ENCODE measurements at places on chromosomes 5 and 9.

- no peak for DNase-seq
Measured at GRCh38 chr9:134812343-134812673, 68.3 kb upstream of the FCN2 start.

- DNase-seq: no peak
Measured at GRCh38 chr9:123821619-123822018, 108.3 kb downstream of the DENND1A start.

DNA sequence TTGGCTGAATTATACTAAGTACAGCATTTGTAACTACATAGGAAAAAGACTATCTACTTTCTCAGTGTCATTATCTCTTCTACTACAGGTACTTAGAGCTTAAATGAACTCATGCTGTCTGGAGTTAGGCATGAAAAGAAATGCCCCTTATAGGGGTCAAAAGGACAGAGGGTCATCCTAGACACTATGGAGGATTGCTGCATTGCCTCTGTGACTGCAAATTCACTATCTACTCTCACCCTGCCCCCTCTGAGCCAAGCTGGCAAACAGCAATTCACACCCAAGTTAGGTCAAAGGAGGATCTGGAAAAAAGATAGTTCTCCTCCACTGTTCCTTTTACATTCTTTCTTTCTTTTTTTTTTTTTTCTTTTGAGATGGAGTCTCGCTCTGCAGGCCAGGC is 36.7 kb downstream of the ANKRD31 start:
- DNase-seq: no peak

GRCh38 chr9:104090578-104090977 is 3.5 kb upstream of the SMC2 start:
- DNase-seq: no peak

- no peak for DNase-seq
Measured at GRCh38 chr5:92514896-92515295, 1066.1 kb downstream of the NR2F1-AS1 start.

- DNase-seq: no peak
Measured at GRCh38 chr5:127505905-127506304, 11.5 kb upstream of the PRRC1 start.

GRCh38 chr5:143290125-143290524 is 113.4 kb downstream of the NR3C1 start:
- DNase-seq: no peak

GRCh38 chr9:94245651-94246050 is 13.4 kb upstream of the ZNF169 start:
- DNase-seq: no peak

DNA sequence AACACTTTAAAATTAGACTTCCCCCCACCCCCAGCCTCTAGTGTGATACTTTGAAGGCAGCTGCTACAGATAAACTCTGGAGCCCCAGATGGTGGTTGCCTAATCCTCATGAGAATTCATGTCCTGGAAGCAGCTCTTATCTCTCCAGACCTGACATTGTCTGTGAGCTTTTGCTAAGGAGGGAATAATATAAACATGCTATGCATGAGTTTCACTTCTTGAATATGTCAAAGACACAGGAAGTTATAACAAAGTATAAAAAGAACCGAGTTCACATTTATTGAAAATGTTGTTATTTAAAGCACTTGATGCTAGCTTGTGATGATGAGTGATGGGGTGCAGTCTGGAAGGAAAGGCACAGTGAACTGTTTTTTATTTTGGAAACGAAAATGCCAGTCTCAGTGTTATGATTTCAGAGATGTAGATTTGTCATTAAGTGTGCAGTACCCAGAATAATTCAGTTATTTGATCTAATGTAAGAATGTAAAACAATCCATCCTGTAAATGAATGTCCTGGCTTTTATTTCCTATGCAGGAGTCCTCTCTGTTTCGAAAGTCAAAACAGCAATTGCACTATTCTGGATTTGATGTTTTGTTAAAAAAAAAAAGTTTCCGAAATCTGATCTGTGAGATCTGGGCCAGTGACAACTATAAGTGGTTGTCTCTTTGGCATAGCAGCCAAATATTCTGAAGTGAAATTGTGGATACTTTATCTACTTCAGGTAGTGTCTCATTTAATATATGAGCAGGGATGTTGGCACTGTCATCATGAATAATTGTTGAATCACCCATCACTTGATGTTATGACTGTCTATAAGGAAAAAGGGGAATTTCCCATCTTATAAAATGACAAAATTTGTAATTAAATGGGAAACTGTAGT is 77.0 kb downstream of the ZCCHC7 start:
- no peak for DNase-seq

GRCh38 chr5:147661541-147661940 is 121.0 kb downstream of the JAKMIP2 start:
- no peak for DNase-seq

GRCh38 chr5:159566832-159567231 is 236.5 kb upstream of the IL12B start:
- no peak for DNase-seq

DNA sequence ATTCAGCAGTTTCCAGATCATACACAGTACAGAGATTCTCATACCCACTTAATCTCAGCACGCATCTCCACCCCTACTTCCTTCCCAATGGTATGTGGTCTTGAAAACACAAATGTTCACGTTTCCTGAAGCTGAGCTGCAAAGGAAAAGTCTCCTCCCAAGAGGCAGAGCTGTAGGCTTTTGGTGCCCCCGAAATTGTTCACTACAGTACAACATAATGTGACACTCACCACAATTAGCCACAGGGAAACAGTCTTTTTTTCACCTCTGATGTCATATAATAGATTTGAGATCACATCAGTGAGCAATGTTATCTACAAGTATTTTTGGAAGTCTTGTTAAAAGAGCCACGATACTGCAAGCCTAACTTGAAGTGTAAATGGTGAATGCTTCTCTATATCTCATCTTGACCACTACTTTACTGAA is 40.2 kb downstream of the NFIB start:
- DNase-seq: no peak

DNA sequence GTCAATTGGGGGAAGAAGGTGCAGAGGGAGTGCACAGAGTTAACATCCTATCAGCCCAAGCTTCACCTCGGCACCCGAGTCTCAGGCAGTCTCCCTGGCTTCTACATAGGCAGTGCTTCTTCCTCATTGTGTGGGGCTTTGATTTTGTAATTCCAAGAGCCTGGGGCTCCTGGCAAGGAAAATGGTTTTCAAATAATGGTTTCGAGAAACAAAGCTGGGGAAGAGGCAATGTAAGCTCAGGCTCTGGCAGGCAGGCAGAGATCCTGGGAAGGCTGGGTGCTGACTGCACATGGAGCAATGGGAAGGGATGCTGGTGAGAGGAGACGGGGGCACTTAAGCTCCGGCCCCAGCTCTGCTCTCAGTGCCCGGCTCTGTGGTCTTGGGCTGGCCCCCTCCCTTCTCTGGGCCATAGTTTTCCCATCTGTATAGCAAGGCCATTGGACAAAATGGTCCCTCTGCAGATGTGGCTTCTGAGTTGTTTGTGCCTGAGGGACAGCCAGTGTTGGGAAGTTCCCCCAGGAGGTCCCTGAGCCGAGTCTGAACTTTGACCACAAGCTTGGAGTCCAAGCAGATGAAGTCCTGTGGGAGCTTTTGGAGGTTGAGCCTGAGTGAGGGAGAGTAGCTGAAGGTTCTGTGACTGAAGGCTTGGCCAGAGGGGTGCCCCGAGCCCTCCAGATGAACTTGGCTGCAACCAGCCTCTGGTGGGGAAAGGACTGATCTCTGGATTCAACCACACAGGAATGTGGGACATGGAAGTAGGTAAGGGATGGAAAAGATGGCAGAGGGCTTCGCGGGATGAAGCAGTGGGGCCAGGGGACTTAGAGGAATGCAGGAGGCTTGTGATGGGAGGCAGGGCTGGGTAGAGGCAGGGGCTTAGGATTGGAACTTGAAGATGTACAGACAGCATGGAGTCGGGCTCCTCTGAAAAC is 28.5 kb upstream of the IL17B start:
- no peak for DNase-seq

DNA sequence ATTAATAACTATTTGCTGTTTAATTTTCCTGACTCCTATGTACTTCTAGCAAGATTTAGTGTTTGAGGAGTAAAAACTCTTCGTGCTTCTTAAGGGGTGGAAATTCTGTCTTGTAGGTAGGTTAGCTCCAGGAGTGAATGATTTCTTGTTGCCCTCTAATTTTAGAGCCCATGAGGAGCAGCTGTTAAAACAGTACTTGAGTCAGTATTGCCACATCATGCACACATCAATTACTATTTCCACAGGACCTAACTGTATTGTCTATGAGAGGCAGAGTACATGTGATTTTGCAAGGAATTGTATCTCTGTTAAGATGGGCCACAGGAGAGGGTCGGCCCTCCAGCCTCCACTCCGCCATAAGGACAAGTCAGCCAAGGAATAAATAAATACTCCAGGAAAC is 91.2 kb downstream of the PDZD2 start:
- no peak for DNase-seq

DNA sequence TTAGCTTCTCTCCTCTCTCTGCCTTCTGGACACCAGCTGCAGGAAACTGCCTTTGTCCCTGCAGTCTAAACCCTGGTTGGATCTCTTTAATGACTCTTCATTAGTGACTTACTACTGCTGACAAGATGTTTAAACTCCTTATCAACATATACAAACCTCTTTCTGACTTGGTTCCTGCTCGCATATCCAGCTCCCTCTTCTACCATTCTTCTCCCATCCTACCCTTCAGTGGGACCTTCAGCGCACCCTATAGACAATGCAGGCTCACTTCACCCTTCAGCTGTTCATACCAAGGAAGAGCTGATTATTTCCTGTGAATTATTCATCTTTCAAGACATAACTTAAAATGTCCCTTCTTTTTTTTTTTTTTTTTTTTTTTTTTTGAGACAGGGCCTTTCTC is 436.5 kb downstream of the KIAA0825 start:
- DNase-seq: no peak

DNA sequence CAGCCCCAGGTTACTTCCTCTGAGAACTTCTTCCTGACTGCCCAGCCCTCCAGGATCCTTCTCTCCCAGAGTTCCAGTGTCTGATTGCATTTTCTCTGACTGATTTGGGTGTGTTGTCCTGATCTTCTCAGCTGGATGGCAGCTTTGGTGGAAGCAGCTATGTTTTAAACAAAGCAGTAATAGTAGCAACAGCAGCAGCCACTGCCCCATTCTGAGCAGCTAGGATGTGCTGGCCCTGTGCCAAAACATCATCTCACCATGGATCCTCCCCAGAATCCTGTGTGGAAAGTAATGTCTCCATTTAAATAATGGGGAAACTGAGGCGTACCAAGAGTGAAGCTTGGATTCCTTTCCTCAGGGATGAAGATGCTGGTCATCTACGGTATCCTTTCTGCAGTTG is 46.4 kb upstream of the PSD2 start:
- DNase-seq: no peak

GRCh38 chr9:3760031-3760430 is 234.2 kb upstream of the RFX3 start:
- no peak for DNase-seq

- peak; percentile 71 for DNase-seq
Measured at GRCh38 chr9:36151316-36152210, 15.0 kb downstream of the GLIPR2 start.

- DNase-seq: no peak
Measured at GRCh38 chr9:107690021-107690420, 200.5 kb upstream of the KLF4 start.

- no peak for DNase-seq
Measured at GRCh38 chr5:27240791-27241190, 202.4 kb upstream of the CDH9 start.

GRCh38 chr9:127004946-127005769 is 90.6 kb downstream of the RALGPS1 start:
- peak; percentile 17 for DNase-seq

GRCh38 chr9:88533951-88534455 is 975 bp upstream of the NXNL2 start:
- DNase-seq: no peak

- no peak for DNase-seq
Measured at GRCh38 chr9:68643901-68644809, 60.9 kb upstream of the PIP5K1B start.

- DNase-seq: no peak
Measured at GRCh38 chr5:30505014-30505886, 688.2 kb upstream of the CDH6 start.

DNA sequence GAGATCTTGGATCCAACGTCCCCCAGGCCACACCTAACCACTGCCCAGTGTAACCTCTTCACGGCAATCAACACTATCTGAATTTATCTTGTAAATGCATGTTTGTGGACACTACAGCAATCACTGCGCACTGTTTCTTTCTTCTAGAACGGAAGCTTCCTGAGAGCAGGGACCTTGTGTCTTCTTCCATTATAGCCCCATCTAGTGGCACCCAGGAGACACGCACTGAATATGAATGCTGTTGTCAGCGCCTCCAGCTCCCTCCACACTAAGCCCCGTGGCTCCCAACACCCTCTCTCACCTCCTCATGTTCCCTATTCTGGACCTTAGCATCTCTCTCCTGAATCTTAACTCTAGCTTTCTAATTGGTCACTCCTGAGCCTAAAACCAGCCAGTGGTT is 72.7 kb downstream of the SMIM23 start:
- no peak for DNase-seq

- DNase-seq: no peak
Measured at GRCh38 chr9:123089790-123090189, 56.3 kb downstream of the GPR21 start.

GRCh38 chr9:131839281-131840084 is 99.6 kb upstream of the RAPGEF1 start:
- peak; percentile 3 for DNase-seq

DNA sequence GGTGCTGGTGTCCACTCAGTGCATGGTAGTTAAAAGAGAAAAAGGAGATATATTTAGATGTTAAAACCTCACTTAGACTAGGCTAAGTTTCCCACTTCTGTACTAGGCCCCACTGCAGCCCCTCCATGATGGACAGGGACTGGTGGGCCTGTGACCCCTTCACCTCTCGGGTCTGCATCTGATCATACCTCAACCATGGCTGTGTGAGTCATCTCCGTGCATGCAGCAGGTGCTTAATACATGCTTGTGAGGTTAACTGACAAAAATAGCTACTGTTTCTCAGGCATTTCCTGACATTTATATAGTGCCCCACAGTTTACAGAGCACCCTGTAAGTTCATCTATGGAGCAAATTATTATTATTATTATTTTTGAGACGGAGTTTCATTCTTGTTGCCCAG is 8.4 kb upstream of the URM1 start:
- DNase-seq: no peak

DNA sequence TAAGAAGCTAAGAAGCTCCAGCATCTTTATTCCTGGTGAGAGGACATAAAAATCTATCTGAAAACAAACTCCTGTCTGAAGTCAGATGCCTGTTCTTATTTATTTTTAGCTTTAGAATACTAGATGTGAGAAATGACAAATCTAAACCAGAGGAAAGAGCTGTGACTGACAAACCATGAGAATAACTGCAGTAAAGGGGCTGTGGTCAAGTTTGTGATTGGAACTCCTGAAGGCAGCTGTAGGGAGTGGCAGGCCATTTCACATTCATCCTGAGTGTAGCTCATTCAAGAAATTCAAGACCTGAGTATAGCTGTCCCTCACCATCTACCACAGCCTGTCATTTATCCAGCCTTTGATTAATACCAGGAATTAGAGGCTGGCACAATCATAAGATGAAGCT is 718.8 kb downstream of the BRINP1 start:
- no peak for DNase-seq

Data from stimulated activated naive CD4-positive, alpha-beta T cell (primary cell).